Activated CD4-positive, alpha-beta T cell treated with anti-CD3 and anti-CD28 coated beads, Interleukin-2, Interleukin-4, amounts not matched to agents 100 ng/mL and 50 ng/mL, durations not matched to agents 16 hours and 8 hours (primary cell): ENCODE measurements at places on chromosomes 1 and 21.

DNA sequence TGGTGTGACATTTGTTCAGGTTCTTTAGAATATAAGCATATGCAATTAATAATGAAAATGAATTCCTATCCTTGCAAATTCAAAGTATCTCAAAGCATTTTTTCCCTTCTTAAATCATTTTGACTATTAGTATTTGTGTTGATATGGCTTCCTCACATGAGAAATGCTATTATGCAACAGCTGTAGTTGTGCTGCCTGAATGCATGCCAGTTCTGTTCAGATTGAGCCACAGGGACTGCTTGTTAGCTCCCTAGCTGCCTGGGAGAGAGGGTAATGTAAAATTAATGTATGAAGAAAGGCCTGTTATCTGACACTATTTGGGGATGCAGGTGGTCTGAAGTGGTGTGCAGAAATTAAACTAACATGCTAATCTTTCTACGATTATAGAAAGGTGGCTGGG lies 45.5 kb downstream of the CACHD1 start:
- no peak for DNase-seq

DNA sequence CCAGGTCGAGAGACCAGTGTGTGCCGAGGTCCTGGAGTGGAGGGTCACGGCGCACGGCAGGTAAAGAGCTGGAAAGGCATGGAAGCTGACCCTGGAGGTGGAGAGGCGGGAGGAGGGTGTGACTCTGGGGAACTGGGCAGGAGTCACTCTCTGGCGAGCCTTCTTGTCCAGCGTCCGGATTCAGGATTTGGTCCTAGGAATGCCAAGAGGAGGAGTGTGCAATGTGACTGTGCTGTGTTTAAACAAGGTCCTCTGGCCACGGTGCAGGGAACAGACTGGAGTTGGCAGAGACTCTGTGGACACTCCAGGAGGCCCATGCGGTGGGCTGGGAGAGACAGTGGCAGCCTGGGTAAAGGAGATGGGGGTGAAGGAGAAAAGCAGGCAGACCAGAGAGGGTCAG lies 64.2 kb upstream of the CASZ1 start:
- no peak for DNase-seq

DNA sequence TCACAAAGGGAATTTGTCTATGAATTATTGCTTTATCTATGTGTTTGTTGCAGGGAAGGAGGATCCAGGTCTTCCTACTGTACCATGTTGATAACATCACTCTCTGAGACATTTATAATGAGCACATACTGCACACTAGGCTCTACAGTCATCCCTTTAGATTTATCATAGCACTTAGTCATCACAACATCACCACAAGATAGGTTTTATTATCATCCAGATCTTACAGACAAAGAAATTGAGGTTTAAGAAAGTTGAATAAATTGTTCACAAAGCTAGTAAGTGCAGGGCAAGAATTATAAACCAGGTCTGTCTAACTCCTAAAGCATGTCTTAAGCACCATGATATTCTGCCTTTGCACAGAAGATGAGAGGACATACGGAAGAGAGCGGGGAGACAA lies 121.1 kb upstream of the ST6GALNAC5 start:
- DNase-seq = no peak

GRCh38 chr1:68201546-68202238 lies 30.6 kb downstream of the WLS start:
- no peak for DNase-seq

DNA sequence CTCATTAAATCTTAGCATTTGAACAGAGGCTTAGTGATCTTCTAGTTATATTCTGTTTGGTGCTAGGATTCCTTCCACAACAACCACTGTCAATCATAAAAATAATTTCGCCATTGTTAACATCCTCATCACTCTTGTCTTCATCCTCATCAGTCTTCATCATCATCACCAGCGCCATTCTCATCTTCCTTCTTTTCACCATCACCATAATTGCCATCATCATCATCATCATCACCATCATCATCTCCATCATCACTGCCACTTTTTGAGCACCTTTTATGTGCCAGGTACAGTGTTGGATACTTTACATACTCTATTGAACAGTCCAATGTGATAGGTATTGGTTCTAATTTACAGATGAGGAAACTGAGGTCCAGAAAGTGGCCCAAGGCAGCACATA lies 245.7 kb downstream of the PTPRU start:
- no peak for DNase-seq

DNA sequence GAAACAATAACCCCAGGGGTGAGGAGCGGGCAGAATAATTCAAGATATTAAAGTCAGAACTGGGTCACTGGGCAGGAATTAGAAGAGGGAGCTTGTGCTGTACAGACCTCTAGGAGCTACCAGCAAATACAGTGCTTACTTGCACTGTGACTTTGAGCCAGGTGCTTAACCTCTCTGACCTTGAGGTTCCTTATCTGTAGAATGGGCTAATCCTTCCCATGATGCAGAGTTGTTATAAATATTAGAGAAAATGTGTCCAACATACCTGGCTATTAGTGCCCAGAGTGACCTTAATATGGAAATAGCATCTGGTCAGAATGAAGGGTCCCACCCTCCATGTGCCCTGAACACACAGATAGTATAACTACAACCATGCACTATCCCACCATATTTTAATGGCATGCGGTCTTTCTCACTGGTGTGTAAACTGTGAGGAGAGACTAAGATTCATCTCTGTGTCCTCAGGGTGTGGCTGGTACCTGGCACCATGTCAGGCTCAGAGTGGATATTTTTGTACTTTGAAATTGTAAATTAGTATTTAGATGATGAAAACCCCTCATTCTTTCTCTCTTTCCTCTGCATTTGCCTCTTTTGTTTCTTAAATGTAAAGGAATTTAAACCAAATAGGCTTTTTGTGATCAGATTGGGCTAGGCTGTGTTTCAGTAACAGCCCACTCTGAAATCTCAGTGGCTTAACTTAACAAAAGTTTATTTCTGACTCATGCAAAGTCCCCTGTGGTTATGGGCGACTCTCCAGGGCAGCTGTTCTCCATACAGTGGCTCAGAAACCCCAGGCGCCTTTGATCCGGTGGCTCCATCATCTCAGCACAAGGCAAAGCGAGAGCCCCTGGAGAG lies 60.0 kb upstream of the ROR1 start:
- DNase-seq = no peak

- DNase-seq = no peak
Measured at GRCh38 chr1:203324105-203325025, 19.0 kb downstream of the BTG2 start.

DNA sequence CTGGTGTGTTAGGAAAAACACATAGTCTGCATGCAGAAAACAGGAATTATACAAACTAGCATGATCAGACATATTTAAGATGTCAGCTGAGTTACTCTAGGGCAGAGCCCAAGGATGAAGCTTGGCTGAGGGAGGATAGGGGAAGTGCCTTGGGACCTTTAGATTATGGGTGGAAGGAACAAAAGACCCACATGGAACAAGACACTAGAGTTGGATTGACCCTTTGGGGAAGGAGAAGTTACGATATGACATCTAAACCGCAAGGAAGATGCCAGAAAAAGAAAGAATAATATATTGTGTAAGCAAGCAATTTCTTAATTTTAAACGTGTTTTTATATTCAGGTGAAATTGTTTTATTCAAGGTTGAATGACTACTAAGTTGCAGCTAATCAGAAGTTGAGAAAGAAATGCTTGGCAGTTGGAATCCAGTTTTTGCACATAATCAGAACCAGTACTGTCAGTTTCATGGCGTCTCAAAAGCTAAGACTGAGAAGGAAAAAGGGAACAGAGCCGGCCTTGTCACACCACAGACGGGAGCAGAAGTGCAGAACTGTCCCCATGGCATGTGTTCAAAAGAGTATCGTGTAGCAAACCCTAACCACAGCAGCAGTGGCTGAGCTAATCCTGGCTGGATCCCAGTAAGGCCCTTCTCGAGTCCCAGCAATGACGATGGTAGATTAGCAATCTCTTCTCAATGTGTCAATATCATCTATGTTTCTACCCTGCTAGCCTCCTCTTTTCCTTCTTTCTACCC lies 31.2 kb upstream of the IFNAR2 start:
- DNase-seq = no peak

DNA sequence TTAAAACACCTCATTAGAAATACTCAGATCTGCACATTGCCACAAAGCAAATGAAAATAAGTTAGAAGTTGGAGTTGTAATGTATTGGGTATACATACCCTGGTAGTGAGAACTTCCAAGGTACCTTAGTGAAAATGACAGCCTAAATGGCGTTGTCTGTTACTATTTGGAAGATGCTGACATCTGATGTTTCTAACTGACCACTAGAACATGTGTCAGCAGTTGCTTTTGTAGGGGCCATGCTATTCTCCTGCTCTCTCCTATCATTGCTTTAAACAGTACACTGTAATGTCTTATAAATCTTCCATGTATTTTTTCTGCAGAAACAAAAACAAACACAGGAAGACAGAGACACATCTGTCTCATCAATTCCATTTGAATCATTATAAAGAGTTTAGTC lies 40.1 kb downstream of the LAMC1 start:
- DNase-seq = no peak

DNA sequence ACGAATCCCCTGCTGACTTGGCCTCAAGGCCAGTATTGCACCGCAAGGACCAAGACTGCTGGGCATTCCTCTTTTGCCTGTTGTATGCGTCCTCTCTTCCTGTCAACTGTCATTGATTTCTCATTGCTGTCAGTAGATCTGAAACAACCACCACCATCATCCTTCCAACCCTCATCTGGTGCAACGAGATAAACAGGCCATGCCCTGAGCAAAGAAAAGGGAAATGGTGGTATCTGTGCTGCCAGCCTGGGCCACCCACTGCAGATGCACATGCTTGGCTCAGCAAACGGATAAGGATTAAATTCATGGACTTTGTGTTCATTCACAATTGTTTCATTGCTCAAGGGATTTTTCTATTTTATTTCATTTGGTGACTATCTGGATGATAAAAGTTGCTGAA lies 13.6 kb downstream of the OXCT2 start:
- DNase-seq = no peak

DNA sequence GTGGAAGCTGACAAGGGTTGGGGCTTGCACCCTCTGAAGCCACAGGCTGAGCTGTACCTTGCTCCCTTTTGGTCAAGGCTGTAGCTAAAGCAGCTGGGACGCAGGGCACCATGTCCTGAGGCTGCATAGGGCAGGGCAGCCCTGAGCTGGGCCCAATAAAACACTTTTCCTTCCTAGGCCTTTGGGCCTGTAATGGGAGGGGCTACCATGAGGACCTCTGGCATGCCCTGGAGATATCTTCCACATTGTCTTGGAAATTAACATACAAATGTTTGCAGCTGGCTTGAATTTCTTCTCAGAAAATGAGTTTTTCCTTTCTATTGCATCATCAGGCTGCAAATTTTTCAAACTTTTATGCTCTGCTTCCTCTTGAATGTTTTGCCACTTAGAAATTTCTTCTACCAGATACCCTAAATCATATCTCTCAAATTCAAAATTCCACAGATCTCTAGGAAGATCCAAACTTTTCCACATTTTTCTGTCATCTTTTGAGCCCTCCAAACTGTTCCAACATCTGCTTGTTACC lies 32.9 kb upstream of the TTLL7 start:
- no peak for DNase-seq

- DNase-seq = no peak
Measured at GRCh38 chr1:43952731-43953346, 6.1 kb downstream of the IPO13 start.
